Activated T-cell treated with anti-CD3 and anti-CD28 coated beads, Interleukin-2, amount 50 U/mL, for 1 hour (primary cell): ENCODE measurements at places on chromosomes 7 and 10.

- DNase-seq, result no peak
These were observed 6.8 kb downstream of the PLAU start for GRCh38 chr10:73917566-73918305.

- no peak for DNase-seq
These were observed 565.4 kb upstream of the AUTS2 start for GRCh38 chr7:69032848-69033247.

DNA sequence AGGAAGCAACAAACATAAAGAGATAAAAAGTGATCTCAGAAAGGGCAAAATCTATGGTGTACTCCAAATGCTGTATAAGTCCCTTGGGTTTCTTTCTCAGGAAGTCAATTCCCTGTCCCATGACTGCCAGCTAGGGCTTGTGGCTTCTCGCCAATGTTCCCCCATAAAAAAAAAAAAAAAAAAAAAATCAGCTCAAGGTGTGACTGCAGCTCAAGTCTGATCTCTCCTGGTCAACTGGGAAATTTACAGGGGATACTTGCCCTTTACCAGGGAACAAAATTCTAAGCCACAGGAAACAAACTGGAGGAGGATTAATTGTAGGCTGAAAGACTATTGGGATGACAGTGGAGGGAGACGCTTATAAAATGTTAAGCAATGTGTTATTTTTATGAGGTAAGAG lies 76.0 kb downstream of the PCGF5 start:
- DNase-seq, result no peak

- DNase-seq, result no peak
These were observed 20.0 kb downstream of the KCP start for GRCh38 chr7:128890306-128891109.

DNA sequence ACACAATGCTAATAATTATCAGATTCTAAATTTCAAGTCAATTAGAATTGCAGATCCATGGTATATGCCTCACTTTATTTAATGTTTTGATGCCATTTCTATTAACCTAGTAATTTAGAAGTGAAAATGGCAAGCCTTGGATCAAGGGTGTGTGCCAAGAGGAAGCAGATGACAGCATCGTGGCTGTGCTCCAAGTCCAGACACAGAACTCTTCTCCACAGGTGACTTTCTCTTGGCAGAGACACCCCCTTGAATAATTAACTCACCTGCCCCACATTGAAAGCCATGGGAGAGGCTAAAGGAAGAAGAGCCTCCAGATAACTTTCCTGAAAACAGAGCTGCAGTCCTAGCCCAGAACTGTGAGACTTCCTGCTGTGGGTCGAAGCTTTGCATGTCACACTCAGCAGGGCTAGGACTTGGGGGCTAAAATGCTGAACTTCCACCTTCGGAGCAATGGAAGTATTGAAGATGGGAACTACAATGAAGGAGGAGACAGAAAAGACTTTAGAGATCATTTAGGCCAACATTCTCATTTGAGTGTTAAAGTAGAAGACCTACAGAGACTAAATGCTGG lies 996 bp upstream of the C10orf90 start:
- no peak for DNase-seq

- DNase-seq, result no peak
These were observed 206.3 kb downstream of the NXPH1 start for GRCh38 chr7:8639668-8640067.

DNA sequence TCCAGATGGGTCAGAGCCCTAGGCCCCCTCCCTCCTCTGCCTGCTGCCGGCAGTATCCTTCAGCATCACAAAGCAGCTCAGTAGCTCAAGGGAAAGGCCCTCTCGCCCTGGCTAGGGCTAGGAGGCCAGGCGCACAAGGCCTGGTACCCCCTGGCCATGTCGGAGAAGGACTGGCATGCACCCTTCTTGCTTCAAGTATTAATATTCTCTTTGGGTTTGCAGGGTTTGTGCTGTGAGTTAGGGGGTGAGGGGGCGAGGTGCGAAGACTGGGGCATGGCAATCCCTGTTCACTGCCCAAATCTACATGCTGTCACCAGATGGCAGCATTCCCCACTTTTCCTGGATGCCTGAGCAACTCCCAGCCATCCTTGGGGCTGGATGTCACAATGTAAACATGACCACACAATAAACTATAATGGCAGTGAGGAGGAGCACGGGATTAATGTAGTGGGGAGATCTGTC lies 105.2 kb downstream of the NEURL1 start:
- no peak for DNase-seq

DNA sequence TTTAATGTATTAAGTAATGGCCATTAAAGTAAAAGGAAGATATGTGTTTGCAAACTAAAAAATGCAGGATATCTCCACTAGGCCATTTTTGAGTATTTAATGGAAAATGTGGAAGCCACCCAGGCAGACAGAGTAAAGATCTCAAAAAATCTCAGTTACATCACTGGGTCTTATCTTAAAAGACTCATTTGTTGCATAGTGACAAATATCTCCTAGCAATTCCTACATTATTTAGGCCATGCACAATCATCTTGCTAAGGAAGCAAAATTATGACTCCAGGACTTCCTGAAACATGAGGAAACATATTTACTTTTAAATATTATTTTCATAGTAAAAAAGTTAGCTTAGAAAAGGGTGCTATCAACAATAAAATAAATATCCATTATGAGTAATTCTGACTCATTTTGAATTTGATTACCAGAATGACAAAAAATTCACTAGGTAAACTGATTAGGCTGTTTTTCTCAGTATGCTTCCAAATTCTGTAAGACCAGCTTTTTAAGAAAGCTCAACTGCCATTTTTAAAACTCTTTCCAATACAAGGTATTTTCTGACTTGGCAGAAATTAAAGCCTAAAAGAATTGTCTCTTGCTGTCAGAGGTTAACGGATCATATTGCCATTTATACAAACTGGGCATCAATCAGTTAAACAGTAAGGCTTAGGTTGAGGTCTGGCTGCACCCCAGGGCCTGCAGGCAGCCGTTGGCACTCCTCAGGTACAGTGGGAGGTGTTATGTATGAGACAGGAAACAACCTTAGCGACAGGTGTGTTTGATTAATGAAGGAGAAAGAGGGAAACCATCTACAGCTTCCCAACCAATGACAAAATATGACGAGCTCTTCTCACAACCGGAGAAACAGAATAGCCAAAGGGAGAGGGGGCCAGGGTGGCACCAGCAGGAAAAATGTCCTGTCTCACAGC lies 31.8 kb downstream of the PCLO start:
- no peak for DNase-seq

DNA sequence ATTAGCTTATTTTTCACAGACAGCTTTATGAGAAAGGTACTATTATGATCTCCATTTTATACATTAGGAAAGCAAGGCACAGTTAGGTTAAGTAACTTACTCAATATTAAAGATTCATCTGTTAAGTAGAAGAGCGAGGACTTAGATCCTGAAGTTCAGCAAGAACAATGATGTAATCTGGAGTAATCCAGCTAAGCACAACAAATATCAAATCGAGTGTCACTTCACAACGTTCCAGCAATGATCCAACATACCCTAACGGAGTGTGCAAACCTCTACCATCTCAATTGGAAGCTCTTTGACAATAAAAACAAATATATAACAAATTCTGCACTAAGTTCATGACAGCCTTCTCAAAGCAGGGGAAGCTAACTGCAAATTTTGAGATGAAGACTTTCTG lies 121.3 kb downstream of the CALCR start:
- DNase-seq, result no peak

- DNase-seq, result no peak
These were observed 24.4 kb downstream of the CPED1 start for GRCh38 chr7:121012919-121013318.

- DNase-seq, result no peak
These were observed 13.6 kb downstream of the C10orf67 start for GRCh38 chr10:23330948-23331347.

DNA sequence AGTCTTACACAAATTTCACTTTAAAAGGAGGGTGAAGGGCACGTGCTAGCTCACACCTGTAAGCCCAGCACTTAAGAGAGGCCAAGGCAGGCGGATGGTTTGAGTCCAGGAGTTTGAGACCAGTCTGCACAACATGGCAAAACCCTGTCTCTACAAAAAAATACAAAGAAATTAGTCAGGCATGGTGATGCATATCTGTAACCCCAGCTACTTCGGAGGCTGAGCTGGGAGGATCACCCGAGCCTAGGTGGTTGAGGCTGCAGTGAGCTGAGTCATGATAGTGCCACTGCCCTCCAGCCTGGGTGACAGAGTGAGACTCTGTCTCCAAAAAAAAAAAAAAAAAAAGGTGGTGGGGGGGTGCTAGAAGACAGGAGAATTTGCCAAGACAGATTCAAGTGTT lies 237.3 kb upstream of the KLF14 start:
- peak; percentile 51 for DNase-seq

DNA sequence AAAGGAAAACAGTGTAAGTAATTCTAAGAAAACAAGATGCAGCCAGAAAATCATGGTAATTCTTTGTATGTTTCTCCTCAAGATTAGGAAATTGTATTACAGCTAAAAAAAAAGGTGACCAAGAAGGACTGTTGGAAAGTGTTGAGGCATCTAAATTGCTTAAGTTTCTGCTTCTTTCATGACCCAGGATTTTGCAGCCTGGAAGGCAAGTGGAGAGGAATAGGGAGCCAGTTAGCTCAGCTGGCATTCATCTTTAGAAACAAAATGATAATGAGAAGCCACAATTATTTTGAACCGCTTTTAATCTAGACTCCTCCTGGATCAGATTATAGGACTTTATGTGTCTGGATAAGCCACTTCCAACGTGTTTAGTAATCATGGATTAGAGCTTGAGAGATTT lies 56.8 kb upstream of the TMEM229A start:
- DNase-seq, result no peak

GRCh38 chr7:36264123-36264801 lies 111.2 kb downstream of the EEPD1 start:
- DNase-seq, result no peak

DNA sequence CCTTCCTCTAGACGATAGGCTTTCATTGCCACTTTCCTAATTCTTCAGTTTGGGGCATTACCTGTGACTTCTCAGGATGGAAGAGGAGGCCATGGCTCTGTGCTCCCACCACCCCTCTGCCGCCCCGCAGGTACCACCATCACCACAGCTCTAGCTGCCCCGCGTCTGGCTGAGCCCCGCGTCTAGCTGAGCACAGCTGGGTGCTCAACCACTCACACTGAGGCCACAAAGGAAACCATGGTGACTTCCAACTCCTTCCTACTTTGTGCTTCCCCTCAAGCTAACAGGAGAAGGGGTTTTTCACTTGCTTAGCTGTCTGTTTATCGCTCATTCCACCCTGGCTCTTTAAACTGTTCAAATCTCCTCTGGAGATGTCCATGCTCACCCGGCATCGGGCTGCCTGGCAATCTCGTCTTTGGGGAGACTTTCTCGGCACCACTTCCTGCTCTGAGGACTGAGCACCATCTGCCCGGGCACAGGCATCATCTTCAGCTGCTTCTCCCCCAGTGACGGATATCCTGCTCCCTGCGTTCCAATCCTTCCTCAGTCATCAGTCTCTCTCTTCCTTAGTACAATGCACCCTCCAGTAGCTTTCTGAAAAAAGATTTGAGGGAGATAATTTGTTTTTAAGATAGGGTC lies 59.4 kb downstream of the MAD1L1 start:
- DNase-seq, result no peak

- no peak for DNase-seq
These were observed 171.9 kb downstream of the RPS24 start for GRCh38 chr10:78205457-78206016.

- no peak for DNase-seq
These were observed 26.0 kb downstream of the CRHR2 start for GRCh38 chr7:30656006-30656957.

DNA sequence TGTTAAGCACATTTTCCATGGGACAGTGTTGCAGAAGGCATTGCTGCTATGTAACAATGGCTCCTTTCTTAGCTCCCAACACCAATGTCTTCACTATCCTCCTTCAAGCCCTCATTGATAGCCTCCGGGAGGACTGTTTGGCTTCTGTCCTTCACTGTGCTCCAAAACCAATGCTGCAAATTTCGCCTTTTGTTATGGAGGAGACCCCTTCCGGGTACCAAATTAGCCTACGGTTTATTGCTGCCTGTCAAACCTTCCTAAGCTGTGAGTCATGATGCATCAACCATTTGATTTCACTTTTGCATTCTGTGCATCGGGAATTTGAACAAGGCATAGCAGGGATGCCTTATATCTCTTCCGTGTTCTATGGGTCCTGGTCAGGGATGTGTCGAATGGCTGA lies 432.9 kb downstream of the GATA3 start:
- no peak for DNase-seq

DNA sequence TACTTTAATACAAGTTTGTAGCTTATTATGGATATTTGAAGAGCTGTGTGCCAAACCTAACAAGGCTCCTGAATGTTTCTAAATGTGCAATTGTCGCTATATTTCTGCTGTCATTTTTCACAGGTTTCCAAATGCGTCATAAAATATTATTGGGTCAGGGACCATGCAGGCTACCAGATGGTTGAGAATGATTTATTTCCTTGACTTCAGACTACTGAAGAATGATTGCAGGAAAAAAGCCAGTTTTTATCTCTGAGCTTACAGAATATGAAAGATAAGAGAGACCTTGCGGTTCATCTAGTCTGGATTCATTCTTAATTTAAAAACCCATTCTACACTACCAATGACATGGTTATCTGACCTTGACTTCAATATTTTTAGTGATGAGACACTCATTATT lies 55.2 kb downstream of the TSPAN12 start:
- no peak for DNase-seq

DNA sequence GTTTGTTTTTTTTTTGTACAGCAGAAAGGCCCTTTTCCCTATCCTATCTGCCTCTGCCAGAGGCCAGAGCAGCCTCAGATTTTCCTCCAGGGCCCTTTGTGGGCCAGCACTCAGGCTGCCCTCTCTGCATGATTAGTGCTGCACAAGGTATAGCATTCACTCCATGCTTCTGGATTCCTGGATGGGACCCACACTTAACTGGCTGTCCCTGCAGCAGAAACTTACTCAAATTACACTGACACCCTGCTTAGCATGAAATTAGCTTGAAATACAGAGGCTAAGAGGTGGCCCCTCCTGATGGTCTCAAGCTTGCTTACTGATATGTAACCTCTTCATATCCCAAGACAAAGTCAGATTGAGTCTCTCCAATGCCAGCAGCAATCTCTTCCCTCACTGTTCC lies 239.3 kb downstream of the SORCS1 start:
- DNase-seq, result no peak
